ENCODE measurements at places on chromosomes 7 and 10. TPM values are rescaled to one million over a fixed set of nuclear protein-coding genes. Genes with fewer than 3 reads are reported as not detected.

Gene FGFR2
- total RNA-seq, result 80.7 TPM

Gene ANXA8
- total RNA-seq, result 0.20 TPM

DNA sequence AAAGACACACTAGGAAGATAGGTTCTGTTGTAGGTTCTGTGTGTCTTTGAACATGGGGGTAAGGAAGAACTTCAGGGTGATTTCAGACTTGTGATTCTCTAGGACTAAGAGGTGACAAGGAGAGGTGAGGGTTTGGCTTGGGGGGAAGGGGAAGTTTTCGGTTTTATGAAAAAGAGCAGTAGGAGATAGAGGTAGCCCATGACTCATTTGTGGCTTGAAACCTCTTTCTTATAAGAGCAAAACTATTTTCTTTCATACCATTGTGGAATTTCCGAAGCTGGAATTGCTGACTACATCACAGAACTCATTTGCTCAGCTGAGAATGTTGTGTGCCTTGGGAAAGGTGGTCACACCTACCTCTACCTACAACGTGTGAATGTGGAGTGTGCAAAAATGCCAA, 39.6 kb upstream of the IKZF1 start:
- DNase-seq, result no peak

DNA sequence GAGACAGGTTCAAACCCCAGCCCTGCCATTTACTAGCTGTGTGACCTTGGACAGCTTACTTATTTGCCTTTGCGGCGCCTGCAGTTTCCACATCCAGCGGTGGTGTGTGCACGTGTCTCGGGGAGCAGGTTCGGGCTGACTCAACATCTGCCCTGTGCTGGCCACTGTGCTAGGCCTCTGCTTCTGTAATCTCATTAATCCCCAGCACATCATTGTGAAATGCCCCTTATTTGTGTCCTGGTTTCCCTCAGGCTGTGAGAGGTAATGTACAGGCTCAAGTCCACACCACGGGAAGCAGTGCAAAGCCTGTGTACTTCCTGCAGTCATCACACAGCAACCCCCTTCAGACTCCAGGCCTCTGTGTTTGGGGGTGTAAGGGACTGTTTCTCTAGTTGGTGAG, 285.7 kb downstream of the RPS24 start:
- DNase-seq, result no peak

GRCh38 chr10:86585037-86585929, 63.7 kb upstream of the WAPL start:
- peak; percentile 29 for DNase-seq

GRCh38 chr7:123769371-123769770, 20.6 kb upstream of the WASL start:
- DNase-seq, result no peak

Data from spinal cord (tissue), 10 donors.